Tibial nerve (tissue), 4 donors: ENCODE measurements at places on chromosomes 12 and 14.

- no peak for DNase-seq
Measured at GRCh38 chr12:563250-563781, 99.9 kb downstream of the NINJ2 start.

DNA sequence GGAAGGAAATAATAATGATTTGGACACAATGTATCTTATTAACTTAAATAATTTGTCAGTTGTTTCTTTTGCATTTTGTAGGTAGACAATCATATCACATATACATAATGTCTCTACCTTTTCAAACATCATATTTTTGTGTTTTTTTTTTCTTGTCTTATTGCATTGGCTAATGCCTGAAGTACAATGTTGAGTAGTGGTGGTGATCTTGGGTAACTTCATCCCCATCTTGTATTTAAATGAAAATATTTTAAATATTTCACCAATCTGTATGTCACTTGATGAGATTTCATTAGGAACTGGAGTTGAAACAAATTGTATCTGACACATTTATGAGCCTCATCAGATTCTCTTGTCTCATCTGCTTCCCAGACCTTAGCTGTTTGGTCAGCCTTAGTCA, 109.7 kb upstream of the LHX5 start:
- no peak for DNase-seq

DNA sequence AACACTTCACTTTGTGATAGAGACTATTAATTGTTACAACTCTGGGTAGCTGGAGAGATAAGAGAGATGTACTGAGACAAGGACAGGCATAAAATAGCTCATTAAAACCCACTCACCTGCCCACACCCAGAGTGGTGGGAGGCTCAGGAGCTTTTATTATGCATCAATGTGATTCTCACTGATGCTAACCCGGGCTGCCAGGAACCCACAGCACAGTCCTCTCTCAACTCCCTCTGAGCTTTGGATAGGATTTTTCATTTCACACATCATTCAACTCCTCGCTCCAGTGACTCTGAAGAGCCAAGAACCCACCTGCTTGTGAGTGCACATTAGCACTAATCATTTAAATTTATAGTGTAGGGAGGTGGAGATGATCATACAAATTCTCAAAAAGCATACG, 827.9 kb downstream of the FLRT2 start:
- DNase-seq = no peak

DNA sequence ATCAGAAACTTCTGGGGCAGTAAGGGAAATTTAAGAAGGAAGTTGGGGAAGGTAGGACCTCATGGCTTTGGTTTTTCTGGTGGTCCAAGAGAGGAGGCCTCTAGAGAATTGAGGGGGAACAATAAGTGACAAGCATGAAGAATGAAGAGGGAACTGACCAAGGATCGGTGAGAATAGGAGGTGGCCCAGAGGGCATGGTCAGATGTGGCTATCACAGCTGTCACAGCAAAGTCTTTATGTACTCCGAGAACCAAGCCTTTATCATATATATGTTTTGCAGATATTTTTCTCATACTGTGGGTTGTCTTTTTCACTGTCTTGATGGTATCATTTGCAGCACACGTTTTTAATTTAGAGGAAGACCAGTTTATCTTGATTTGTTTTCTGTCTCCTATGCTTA, 64.3 kb downstream of the PPP2R5C start:
- no peak for DNase-seq

DNA sequence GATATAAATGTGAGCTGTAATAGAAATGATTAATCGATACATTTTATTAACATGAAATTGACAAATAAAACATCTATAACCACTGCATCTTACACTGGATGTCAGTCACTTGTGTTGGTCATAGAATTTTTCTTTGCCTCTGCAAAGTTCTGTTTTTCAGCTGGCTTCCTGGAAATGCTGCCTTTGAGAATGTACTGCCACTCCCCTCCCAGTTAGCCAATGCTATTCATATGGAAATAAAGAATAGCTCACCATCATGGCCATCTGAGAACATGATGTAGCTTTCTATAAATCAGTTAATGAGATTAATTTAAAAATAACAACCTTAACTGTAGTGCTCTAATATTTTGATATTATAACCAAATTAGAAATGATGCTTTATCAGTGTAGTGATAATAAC, 41.1 kb downstream of the SLCO1B1 start:
- DNase-seq = no peak

DNA sequence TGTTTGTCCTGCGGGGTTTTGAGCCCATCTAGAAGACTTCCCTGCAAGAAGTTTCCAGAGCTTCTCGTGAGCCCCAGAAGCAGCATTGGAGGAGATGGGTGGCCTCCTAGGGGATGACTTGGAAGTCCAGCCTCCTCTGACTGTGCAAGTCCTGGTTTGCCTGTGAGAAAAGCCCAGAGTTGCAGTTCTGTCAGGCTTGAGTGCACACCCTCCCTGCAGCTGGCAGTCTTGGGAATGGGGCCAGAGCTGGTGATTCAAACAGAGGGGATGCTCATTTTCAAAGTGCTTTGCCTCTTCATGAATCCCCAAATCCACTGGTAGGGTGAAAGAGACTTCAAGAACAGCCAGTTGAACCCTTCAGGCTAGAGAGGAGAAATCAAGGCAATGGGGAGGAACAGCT, 3.9 kb upstream of the PPP1R1A start:
- no peak for DNase-seq

GRCh38 chr12:68377881-68378280, 45.7 kb upstream of the MDM1 start:
- DNase-seq = no peak

GRCh38 chr12:14157088-14157747, 175.8 kb upstream of the GRIN2B start:
- no peak for DNase-seq

- DNase-seq = peak; percentile 96
Measured at GRCh38 chr12:131949431-131950181, at the start of gene EP400. Gene EP400, plus strand, starts transcription at chr12:131949942. Its CDS starts 10,678 bp downstream, at chr12:131960620.

DNA sequence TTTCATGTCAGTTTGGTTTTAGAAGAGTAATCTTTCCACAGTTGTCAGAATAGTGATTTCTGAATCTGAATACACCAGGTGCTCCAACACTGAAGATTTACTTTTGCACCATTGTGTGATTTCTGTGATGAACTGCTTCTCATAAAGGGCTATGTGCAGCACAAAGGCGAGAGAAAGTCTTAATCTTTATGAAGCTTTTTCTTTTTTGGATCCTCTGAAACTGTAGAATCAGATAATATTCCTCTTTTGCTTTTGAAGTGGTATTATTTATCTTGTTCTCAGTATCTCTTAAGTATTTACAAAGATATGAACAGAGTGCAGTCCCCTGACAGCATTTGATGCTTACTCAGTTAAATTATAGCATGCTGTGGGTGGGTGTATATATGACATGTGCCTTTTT, 207.8 kb downstream of the NAV3 start:
- no peak for DNase-seq

DNA sequence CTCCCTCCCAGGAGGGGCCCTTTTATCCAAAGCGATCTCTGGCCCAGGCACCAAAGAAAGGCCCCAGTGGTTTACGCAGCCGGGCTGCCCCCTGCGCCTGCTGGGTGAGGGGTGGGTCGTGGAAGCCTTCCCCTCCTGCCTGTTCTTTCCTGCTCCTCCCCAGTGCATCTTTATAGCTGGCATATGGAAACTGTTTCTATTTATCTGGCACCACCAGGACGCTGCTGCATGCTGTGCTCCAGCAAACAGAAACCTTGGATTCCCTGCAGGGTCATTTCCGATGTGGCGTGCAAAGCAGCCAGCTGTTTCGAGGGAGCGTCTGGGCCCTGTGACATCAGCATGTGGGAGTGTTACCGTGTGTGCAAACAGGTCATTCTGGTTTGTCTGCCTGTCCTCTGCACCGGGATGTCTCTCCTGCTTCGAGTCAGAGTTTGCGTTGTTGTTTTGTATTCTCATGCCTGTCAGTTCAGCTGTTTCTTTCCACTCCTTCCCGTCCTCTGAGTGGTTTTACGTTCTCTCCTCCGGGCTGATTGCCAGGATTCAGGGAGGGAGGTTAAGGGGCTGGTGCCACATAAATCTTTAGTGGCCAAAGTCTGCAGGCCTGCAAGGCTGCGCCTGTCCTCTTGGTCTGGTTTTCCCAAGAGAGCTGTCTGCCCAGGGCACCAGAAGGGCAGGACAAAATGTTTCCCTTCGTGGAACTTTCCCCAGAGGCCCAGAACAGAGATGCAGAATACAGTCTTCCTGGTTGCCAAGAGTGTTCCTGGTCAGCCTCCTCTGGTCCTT, 24.6 kb downstream of the TPCN1 start:
- peak; percentile 62 for DNase-seq

DNA sequence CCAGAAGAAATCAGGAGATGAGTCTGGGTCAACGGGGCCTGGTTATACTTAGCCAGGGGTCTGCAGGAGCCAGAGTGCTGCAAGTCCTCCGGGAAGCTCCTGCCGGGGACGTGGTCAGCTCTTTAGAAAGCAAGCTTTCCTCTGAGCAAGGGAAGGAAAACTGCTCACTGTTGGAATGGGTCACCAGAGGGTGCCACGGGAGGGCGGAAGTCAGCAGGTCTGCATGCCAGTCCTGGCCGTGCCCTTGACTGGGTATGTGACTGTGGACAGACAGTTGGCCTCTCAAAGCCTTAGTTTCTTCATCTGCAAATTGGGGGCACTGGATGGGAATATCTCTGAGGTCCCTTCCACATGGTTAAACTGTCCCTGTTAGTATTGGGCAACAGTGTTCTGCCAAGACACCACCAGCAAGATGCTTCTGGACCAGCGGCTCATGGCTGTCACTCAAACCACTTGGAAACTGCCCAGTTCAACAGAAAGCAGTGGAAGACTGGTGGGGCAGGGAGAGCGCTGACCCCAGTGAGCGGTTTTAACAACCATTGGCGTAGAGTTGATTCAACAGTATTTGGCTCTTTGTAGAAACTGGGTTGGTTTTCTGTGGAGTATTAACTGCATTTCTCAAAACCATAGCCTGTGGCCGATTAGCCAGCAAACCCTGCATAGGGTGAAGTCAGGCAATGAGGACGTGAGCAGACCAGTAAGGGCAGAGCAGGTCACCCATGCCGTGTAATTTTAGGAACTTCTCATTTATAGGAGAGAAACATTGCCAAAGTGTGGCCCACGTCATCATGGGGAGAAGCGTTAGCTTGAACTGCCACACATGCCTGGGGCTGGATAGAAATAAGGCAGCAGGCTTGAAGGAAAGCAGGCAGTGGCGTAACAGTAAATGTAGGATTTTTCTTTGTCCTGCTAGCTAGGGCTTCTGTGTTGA, 163.9 kb upstream of the PRMT8 start:
- no peak for DNase-seq

GRCh38 chr14:77141214-77142004, at the start of gene ZDHHC22:
Gene ZDHHC22, minus strand, starts transcription at chr14:77141791. Its CDS starts 2,053 bp downstream, at chr14:77139738.
- DNase-seq = no peak

- no peak for DNase-seq
Measured at GRCh38 chr12:124720681-124721500, 142.8 kb downstream of the SCARB1 start.

DNA sequence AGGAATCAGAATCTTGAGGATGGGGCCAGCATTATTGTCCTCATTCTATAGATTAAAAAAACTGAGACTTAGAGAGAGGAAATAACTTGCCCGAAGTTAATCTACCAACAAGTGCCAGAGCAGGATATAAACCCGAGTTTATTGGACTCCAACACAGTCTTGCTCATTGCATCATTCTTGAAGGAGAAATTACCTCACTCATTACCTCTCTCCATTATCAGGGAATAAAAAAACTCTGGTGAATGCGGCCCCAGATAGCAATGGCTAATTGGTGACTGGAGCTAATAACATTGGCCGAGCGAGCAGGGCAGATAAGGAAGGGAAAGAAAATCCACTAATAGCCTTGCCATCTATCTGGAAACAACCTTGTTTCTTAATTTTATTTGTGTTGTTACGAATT, 24.7 kb upstream of the TMED10 start:
- DNase-seq = no peak

DNA sequence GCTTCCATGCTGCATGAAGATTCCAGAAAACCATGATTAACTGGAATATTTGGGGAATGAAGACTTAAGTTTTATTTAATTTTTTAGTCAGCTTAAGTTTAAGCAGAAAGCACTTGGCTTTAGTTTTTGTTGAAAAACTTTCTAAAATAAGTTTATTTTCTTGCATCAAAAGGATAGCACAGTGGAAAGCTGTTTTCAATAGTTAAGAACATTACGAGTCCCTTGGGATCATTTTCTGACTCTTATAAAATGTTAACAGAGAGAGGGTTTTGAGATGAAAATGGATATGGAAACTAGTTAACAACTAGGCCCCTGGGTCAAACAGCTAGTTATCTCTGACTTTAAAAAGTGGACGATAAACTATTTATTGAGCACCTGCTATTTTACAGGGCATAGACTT, 181.9 kb upstream of the SLC38A2 start:
- DNase-seq = no peak

DNA sequence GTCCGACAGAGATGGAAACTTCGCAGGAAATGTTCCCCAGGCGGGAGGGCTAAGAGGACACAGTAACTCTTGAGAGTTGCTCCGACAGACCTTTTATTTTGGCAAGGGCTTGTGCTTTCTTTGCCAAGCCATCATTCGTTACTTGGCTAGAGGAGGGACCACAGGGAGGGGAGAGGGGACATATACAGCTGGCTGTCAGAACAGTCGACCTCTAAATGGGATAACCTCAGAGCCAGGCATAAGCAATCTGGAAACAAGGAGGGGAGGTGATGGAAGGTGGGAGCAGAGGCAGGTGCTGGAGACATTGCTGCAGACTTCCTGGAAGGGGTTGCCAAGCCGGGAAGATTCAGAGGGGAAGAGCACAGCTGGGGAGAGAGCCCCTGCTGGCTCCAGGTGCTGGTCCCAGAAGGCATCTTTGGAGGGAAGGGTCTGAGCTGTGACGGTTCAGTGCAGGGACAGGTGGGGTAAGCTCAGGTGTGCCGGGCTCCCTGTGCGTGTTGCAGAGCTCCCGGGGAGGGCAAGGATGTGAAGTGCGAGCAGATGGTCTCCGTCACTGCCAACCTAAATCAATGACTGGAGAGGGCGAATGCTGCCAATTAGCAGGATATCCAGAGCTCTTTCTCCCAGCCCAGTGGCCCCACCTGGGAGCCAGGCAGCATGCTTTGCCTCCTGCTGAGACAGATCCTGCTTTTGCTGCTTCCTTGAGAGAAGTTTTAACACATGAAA, 50.1 kb downstream of the CHST11 start:
- DNase-seq = no peak

- no peak for DNase-seq
Measured at GRCh38 chr14:23299986-23300686, 2.5 kb downstream of the PPP1R3E start.

GRCh38 chr14:88252498-88252897, 70.6 kb downstream of the KCNK10 start:
- DNase-seq = no peak

- peak; percentile 53 for DNase-seq
Measured at GRCh38 chr12:12032851-12033797, 37.6 kb upstream of the BCL2L14 start.

- DNase-seq = no peak
Measured at GRCh38 chr12:123064885-123065619, 84.6 kb downstream of the ARL6IP4 start.

GRCh38 chr14:55477680-55478079, 37.3 kb upstream of the TBPL2 start:
- DNase-seq = no peak

GRCh38 chr12:109009766-109010165, 11.1 kb downstream of the SVOP start:
- no peak for DNase-seq

GRCh38 chr12:82964446-82964845, 277.7 kb downstream of the TMTC2 start:
- no peak for DNase-seq

GRCh38 chr14:23544511-23545447, 6.8 kb downstream of the ZFHX2 start:
- DNase-seq = no peak

GRCh38 chr12:95730457-95730856, 60.1 kb downstream of the NTN4 start:
- no peak for DNase-seq
